NCI-H526 (cell line): ENCODE measurements at places on chromosomes 1 and 21.

DNA sequence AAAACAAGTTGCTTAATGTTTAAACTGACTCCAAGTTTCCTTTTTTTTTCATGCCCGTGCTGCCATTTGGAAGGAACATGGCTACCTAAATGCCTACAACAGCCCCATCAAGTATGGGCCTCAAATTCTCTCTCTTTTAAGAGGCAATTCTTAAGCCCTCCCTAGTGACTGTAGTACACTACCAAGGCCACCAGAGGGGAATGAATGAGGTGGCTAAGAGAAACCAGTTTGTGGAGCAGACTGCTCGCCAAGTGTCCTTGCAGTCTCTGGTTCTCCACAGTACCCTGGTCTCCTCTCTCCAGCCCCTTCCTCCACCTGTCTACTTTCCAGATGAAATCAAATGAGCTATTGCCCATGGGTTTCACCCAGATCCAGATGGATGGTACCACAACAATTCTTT, 1809.6 kb downstream of the BRINP3 start:
- peak; percentile 54 for DNase-seq

GRCh38 chr1:155208541-155209311, at the start of gene MTX1:
TSS of gene MTX1 (plus strand) at chr1:155208695. CDS start at chr1:155208805, 110 bp downstream.
- peak; percentile 98 for DNase-seq

DNA sequence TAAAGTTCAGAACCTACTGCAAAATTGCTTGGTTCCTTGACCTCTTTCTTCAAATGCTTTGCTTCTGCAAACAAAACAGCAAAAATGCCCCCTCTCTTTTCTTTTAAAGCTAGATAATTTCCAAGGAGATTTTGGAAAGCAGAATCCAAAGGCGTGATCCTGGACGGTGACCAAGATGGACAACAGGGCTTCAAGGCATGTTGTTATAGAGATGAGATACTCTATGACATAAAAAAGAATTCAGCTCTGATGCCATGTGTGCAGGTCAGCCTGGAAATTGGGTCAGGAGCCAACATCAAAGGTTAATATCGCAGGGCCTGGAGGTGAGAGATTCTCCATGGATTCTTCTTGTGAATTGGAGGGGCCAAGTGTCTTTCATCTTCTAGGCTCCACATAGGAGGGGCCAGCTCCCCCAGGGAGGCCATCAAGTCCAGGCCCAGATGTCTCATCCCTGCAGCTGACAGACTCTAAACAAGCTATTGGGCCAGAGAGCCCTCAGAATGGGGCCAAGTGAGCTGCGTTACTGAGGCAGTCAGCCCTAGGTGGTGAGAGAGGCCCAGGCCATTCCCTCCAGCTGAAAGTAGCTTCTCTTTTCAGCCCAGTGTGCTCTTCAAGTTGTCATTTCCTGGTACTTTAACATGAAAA, 45.5 kb downstream of the NMNAT2 start:
- no peak for DNase-seq

DNA sequence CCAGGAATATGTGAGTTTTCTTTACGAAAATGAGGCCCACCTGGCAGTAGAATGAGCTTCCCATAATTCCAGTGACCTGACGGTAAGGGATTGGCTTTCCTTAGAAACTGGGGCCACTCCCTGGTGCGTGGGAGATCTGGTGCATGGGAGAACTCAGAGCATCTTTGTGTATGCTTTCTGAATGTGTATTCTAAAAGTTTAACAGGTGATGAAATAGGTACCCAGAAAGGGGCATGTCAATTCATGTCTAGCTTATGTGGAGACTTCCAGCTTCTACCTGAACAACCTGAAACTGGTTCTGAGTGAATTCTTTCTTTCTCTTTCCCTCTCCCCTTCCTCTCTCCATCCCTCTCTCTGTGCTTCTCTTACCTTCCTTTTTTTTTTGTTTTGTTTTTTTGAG, 15.2 kb upstream of the FCRLA start:
- no peak for DNase-seq

- DNase-seq, result peak; percentile 95
These were observed 177.3 kb downstream of the CAMTA1 start for GRCh38 chr1:6962478-6962995.

DNA sequence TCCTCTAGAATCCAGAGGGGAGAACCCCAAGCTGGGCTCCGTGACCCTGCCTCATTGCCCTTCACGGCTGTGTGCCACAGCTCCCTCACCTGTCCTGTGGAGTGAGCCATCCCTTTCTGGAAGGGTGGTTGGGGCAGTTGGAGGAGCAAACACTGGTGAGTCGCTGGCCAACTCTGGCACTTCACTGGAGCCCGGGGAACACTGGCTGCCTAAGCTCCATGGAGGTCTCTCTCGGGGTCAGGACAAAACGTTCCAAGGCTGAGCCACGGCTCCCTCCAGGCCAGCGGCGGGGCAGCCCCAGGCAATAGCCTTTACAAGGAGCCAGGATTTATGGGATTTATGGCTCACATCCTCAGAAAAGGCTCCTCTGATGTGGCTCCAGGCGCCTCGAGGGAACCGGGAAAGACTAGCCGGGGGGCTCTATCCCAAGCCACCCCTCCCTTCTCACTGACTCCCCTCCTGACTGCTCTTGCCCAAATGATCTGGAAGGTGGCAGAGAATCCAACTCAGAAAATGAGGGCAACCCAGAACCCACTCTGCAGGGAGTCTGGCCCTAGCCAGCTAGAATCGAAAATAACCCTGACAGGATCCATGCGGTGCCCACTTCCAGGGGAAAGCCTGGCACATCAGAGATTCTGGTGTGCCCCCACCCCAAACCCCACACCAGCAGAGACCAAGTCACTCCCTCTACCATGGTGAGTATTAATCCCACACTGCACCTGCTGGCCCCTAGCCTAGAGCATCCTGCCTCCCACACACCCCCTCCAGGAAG, 75.2 kb downstream of the GLIS1 start:
- DNase-seq, result no peak

DNA sequence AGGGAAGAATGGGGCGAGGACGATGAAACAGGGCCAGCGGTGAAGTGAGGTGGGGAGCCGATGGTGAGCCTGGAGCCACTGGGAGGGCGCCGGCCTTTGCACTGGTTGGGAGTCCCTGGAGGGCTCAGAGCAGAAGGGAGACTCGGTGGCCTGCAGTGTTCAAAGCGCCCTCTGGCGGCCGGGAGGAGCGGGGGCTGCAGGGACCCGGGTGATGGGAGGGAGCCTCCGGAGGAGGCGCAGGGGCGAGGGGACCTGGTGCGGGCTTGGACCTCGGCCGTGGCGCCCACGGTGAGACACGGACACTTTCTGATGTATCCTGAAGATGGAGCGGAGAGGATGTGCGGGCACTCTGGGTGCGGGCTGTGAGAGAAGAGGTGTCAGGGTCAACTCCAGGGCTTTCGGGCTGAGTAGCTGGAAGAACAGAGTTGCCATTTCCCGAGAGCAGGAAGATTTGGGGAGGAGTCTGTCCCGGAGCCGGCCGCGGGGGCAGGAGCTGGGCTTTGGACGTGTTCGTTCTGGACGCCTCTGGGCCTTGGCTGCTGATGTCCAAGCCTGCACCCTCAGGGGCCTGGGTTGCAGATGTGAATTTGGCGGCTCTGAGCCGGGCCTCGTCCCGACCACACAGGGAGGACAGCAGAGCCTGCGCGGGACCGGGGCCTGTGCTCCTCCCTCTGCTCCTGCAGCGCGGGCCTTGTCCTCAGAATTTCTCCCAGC, 29.7 kb downstream of the HEYL start:
- peak; percentile 37 for DNase-seq

GRCh38 chr1:34073028-34073695, 91.9 kb downstream of the CSMD2 start:
- DNase-seq, result no peak

GRCh38 chr1:227728059-227728891, 6.8 kb downstream of the JMJD4 start:
- DNase-seq, result peak; percentile 52

- DNase-seq, result no peak
These were observed 23.9 kb upstream of the SELP start for GRCh38 chr1:169653873-169654272.

- no peak for DNase-seq
These were observed 162.7 kb downstream of the DNM3 start for GRCh38 chr1:172003766-172004530.

DNA sequence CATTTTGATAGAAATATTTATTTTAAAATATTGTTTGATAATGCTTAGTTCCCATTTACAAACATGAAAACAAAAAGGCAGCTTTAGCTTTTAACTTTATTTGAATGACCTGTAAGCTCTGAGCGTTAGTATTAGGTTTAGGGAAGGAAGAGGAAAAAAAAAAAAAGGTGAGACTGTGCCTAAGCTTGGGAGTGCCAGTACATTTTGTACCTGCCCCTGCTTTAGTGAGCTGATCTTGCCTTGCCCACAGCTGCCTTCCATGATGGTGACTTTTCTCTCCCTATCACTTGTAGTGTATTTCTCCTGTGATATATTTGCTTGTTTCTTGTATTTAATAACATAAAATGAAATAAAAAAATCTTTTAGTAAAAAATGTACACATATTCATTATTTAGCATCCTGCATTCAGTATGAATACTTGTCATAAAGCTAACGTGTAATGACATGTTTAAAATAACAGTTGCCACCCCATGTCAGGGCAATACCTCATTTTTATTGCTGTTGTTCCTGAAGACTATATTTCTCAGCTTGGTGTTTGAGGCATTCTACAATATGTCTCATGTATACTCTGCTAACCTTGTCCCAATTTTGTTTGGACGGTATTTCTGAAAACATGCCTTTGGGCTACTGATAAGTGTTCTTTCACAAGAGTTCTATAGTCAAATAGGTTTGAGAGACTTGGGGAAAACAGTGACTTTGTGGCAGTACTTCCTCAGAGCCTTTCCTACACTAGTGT, 76.3 kb downstream of the NEK7 start:
- no peak for DNase-seq

DNA sequence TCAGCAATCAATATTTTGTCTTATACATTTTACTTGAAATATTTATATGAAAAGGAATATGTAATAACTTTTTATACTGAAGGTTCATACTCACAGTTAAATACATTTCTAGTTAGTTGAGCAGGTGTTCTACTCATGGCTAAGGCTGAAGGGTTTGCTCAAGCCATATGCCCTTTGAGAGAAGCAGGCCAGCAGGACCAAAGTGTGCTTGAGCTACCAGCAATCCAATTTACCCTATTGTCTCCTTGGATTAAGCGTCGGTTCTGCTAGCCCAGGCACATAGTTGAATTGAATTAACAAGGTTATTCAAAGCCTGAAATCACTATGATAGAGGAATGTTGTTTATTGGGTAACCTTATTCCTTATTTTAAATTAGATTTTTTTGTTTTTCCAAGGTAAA, 151.5 kb upstream of the BACE2 start:
- DNase-seq, result no peak

DNA sequence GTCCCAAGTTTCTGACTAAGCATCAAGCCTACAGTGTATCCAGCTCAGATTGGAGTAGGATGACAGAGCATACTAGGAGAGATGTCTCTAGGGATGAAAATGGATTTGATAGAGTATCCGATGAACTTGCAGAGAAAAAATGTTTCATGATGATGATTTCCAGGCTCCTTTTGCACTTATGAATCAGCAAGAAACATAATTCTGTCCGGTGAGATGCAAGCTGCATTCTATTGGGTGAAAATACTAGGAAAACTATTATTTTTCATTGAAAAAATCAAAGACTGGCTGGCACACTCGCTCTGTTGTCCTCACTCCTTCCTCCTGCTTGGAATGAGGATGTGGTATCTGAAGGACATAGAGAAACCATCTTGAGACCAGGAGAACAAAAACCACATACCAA, 35.4 kb upstream of the RAB3GAP2 start:
- no peak for DNase-seq

GRCh38 chr1:27542463-27543273, 52.7 kb upstream of the WASF2 start:
- no peak for DNase-seq

DNA sequence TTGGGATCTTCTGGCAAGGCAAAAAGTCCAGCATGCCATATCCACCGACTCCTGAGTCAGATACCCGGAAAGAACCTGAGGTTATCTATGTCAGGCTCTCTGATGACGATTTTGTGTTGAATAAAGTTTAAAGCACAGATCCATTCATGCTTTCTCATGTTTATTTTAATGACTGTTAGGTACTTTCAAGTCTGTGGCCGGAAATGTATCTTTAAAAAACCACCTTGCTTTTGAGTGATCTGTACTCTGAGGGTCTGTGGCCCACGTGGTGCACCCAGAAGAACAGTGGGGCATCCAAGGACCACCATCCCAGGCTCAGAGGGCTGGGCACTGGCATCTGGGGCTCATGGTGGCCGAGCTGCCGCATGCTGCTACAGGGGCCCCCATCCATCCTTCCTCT, 30.1 kb upstream of the VASH2 start:
- DNase-seq, result no peak

DNA sequence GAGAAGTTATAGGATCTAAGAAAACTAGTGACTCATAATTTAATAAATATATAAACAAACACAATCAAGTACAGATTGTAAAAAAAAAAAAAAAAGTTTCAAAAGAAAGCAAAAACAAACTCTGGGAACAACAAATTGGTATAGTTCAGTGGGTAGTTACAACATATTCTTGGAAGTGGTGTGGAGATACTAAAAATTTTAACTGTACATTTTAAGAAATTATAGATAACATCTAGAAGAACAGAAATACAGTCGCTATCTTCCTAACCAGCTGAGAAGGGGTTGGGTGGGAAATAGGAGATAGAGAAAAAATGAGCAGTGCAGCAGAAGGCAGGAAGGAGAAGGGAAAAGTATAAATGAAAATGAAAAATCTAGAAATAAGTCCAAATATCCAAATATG, 70.5 kb downstream of the LRRC8C start:
- DNase-seq, result no peak

DNA sequence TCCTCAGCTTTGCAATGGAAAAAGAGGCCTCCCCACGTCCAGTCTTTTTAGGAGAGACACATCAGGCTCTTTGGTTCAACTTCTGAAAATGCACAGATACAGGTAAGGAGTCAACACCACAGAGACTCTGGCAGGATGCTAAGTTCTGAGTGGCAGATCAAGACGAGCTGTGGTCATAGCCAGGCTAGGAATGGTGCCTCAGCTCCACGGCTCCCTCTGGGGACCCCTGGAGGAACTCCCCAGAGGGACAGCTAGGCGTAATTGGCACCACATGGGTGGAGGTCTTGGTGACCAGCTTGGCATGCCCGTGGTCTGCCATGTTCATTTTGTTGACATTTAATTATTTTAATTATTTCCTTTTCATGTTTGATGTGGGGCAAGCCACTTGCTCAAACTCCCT, 206.1 kb downstream of the KAZN start:
- DNase-seq, result peak; percentile 43

- no peak for DNase-seq
These were observed 396.7 kb upstream of the C1orf87 start for GRCh38 chr1:60470246-60470645.

GRCh38 chr21:42811960-42812359, 67.4 kb downstream of the WDR4 start:
- DNase-seq, result no peak

DNA sequence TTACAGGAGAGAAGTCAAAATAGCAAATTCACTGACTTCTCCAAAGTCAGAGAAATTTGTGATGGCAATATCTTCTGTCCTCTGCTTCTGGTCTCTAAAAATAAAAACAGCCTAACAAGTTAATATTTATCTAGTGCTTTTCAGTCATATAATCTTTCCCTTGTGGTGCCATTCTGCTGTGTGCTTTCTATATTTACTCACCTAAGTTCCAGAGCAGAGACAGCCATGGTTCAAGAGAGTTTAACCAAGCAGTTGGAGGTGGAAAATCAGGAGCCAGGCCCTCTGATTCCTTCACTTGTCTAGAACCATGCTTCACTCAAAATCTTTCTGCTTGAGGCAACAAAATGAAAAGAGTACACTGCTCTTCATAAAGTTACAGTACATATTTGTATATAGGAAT, 39.3 kb downstream of the BRINP2 start:
- no peak for DNase-seq

GRCh38 chr1:218494449-218494852, 149.3 kb downstream of the TGFB2 start:
- peak; percentile 7 for DNase-seq
